ENCODE measurements at places on chromosomes 7 and 10. TPM values are rescaled to one million over a fixed set of nuclear protein-coding genes. Genes with fewer than 3 reads are reported as not detected.

The MLLT10 gene
- 46.8 TPM for total RNA-seq

The MBL2 gene
- not detected for total RNA-seq

The PAOX gene
- 5.5 TPM for total RNA-seq

The ASIC3 gene
- total RNA-seq, result 5.3 TPM

The LEP gene
- not detected for total RNA-seq

The CUBN gene
- total RNA-seq, result 2.7 TPM

The ZNF3 gene
- 23.0 TPM for total RNA-seq

The IPMK gene
- total RNA-seq, result 5.6 TPM

The RNF32 gene
- total RNA-seq, result 0.73 TPM

The PON1 gene
- total RNA-seq, result not detected

The CCDC136 gene
- total RNA-seq, result 4.3 TPM

The NPTX2 gene
- total RNA-seq, result not detected

The OR2A1 gene
- total RNA-seq, result 0.13 TPM

The IDI2 gene
- not detected for total RNA-seq

The SPDYE2 gene
- 0.15 TPM for total RNA-seq

The NKX2-3 gene
- not detected for total RNA-seq

The HPS1 gene
- 79.6 TPM for total RNA-seq

The CDHR1 gene
- 0.30 TPM for total RNA-seq

The PTER gene
- 17.1 TPM for total RNA-seq

The ODAD2 gene
- total RNA-seq, result not detected

The GNGT1 gene
- total RNA-seq, result not detected

The GRM8 gene
- total RNA-seq, result not detected

The IFIT5 gene
- total RNA-seq, result 16.2 TPM

The GIMAP5 gene
- total RNA-seq, result 139 TPM

The PLEKHS1 gene
- not detected for total RNA-seq

The GNAI1 gene
- 0.60 TPM for total RNA-seq

The CDHR3 gene
- total RNA-seq, result 2.6 TPM

The CYP3A4 gene
- not detected for total RNA-seq

The MKX gene
- not detected for total RNA-seq

The CYP2C18 gene
- not detected for total RNA-seq

The C10orf62 gene
- not detected for total RNA-seq

The ADRB1 gene
- not detected for total RNA-seq

The UPP1 gene
- 116 TPM for total RNA-seq

The WDR86 gene
- not detected for total RNA-seq

The DGKI gene
- total RNA-seq, result 0.05 TPM

The TLL2 gene
- total RNA-seq, result not detected

The CFTR gene
- total RNA-seq, result not detected

The MOGAT3 gene
- total RNA-seq, result 0.18 TPM

The BTBD16 gene
- total RNA-seq, result not detected

The RGS10 gene
- 161 TPM for total RNA-seq
